ENCODE measurements at places on chromosomes 12 and 14.
A peak's percentile ranks its signal among the peaks of the same experiment; 100 is the strongest.

GRCh38 chr14:73217411-73217810, 19.9 kb upstream of the PAPLN start:
- DNase-seq = no peak

GRCh38 chr12:89863493-89863938, 154.9 kb upstream of the ATP2B1 start:
- DNase-seq = no peak

GRCh38 chr14:68771631-68772030, 21.2 kb downstream of the ZFP36L1 start:
- DNase-seq = peak; percentile 47

DNA sequence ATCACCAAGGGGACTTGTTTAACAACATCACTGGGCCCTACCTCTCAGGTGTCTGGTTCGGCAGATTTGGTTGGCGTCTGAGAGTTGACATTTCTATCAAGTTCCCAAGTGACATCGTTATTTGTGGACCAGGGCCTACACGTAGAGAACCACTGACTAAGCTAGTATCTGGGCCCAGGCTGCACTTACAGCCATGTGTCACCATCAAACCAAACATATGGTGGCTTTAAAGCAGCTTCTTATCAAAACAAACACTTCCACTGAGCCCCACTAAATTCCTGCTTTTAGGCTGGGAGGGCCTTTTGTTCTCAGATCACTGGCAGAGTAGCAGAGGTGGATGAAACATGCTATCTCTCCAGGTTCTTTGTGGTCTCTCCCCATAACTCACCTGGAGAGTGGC, 220.5 kb downstream of the PELI2 start:
- no peak for DNase-seq

- DNase-seq = peak; percentile 91
These were observed 40.1 kb downstream of the SMIM41 start for GRCh38 chr12:52119398-52120254.

DNA sequence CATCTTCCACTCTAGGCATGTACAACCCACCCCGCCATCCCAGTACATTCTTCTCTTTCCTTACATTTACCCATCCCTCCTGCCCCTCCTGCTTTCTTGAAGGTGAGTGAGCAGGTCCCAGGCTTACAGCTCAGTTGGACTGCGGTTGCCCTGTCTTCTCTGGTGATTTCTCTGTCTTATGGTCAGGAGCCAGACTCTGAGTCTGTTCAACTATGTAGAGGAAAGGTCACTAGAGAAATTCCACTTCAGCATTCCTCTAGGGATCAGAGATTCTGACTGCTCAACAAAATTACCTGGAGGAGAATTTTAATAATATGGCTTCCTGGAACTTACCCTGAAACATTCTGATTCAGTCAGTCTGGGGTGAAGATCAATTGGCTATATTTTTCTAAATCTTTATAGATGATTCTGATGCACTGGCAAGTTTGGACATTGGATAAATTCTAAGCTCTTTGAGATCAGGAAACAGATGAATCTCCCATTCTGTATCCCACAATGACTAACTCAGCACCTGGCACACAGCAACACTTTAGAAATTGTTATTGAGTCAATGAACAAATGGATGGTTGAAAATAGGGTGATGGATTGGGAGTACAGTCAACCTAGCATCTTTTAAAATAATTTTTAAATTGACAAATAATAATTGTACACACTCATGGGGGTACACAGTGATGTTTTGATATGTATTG, 128.6 kb upstream of the HIF1A start:
- no peak for DNase-seq

GRCh38 chr12:85275374-85275773, 4.6 kb upstream of the ALX1 start:
- DNase-seq = no peak

DNA sequence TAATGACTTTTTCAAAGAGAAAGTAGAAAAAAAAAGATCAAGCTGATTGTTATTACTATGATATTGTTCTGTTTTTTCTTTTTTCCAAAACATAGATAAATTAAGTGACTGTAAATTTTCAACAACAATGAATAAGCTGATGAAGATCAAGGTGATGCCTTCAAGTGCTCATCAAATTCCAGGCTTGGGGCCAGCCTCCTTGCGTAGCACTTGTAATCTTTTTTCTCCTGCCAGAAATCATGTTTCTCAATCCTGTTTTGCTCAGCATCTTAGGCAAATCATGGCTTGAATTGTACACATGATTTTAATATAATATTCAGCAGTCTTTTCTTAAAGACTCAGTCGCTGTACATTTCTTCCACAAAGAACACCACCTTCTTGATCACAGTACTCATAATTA, 333.2 kb downstream of the NPAS3 start:
- DNase-seq = no peak

DNA sequence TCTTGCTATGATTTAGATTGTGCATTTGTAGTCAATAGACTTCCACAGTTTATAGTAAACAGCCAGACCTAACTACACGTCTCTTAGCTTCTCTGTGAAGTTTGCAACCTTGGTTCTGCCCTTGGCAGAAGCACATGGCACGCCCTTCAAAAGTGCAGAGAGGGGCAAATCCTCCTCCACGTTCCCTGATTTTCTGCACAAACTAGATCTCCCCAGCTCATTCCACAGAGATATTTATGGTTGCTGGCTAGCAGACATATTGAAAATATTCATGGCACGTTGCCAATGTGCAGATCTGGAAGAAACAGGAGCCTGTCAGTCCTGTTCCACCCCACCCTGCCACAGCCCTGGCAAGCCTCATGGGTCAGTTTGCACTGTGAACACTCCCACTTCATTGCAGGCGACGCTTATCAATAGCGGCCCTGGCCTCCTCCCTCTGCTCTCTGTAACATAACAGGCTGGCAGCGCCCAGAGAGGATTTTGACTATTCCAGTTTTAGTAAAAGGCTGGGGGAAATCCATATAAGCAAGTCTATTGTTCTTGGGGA, 6.5 kb upstream of the LGALS3 start:
- no peak for DNase-seq

GRCh38 chr12:102510463-102510862, 30.1 kb upstream of the IGF1 start:
- DNase-seq = no peak

DNA sequence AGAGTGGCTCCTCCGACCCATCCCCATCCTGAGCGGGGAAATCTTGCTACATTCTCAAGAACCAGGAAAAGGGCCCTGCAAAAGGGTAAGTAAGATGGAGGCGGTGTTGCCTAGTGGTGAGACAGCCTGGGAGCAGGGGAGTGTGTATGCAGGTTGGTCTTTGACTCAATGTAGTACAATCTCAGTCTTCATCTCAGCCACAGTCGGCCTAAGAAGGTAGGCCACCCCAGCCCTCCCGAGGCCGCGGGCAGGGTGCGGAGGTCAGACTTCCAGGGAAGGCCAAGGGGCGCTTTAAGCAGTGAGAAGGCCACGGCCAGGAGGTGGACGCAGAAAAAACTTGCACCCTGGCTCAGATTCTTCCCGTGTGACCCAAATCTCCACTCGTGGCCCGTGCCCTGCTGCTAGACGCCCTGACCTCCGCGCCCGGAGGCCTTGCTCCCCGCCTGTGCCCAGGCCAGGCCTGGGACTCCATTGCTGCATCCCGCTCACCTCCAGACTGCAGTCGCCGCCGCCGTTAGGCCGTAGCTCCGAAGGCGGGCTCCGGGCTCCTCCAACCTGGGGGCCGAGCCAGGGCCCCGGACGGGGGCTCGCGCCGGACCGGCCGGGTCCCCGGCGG, 435 bp downstream of the FOXM1 start:
- DNase-seq = peak; percentile 48

DNA sequence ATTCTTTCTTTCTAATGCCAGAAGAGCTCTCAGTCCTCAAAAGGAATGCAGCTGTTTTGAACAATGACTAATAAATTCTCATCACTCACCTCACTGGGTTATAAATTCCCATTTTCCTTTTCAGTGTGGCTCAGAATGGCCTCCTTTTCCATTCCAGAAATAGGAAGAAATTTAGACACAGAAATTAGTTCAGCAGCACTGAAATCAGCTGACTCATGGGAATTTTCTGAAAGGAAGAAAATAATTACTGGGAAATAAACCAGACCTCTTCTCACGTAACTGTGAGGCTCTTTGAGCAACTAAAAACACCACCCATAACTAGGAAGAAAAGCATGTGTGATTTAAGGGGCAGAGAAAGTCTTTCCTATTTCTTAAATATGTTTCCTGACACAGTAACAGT, 23.8 kb downstream of the CD163 start:
- DNase-seq = no peak

GRCh38 chr12:58919231-58920101, 838 bp downstream of the LRIG3 start:
- peak; percentile 19 for DNase-seq

GRCh38 chr12:110371408-110372055, 32.0 kb downstream of the ANAPC7 start:
- DNase-seq = no peak

DNA sequence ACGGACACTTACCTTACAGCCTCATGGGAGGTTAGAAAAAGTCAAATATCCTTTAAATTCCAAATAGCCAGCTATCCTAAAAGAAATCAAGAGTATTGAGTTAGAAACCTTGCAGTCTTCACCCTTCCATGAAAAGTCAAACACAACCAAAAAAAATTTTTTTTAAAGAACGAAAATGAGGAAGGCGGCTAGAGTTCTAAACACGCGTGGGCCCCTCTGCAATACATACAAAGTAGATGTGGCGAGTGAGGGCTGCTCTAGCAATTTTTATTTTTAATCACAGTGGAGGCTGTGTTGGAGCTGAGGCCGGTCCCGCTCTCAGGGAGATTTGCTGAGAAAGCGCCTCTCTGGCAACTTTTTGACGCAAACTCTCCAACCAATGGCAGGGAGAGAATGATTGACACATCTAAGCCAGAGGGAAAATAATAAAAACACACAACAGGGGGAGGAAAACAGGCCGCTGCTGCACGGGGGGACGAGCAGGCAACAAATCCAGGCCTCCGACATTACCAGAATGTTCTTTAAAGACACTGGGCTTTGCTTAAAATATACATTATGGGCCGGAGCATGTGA, at the start of gene OTX2:
Gene OTX2, minus strand, starts transcription at position 333 of the 573 bp plus-strand sequence. CDS start 5,023 bp downstream, outside the sequence.
- DNase-seq = no peak

DNA sequence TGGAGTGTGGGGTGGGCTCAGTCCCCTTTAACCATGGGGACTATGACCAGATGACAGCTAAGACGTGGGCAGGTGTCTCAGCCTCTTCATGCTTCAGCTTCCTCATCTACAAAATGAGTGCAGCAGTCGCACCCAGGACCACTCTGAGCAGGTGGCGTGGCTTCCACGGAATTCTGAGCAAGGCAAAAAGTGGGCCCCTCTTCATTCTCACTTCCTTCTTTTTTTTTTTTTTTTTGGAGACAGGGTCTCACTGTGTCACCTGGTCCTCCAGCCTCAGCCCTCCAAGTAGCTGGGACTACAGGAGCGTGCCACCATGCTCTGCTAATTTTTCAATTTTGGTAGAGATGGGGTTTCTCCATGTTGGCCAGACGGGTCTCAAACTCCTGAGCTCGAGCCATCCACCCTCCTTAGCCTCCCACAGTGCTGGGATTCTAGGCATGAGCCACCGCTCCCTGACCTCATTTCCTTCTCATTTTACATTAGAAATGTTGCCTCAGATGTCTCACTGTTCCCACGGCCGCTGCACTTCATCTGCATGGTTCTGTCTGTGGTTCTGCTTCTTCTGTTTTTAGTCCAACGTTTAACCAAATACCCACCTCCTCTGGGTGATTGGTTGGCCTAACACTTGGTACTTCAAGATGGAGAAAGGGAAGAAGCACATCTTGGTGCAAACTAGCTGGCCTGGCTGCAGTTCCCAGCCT, 41.3 kb upstream of the BCL7A start:
- DNase-seq = no peak

DNA sequence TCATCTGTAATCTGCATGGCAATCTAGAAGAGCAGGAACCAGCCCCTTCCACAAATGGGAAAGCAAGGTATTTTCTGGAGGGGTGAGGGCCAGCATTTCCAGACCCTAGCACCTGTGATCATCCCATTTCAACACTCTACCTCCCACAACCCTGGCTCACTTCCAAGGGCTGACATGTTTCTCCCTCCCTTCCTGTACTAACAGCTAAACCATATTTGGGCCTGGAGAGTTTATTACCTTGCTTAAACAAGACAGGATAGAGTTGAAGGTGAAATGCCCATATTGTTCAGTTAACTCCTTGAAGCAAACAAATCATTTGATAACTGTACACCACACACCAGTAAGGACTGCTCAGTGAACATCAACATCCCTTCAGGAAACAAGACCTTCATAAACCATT, 158.4 kb downstream of the PPM1H start:
- no peak for DNase-seq

DNA sequence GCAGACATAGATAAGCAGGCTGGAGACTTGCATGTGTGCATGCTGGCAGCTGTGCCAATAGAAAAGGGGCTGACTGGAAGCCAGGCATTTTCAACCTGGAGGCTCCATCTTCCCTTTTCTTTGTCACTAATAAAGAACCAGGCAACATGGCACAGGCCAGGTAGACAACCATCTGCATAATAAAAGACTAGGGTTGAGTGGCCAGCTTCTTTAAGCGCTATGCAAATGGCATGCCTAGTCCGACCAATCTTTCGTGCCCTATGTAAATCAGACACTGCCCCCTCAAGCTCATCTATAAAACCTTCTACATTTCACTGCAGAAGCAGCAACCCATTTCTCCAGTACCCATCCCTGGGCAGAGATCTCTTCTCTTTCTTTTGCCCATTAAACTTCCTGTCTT, 4.6 kb upstream of the KLRC1 start:
- no peak for DNase-seq

GRCh38 chr12:1474041-1474573, 120.3 kb downstream of the FBXL14 start:
- DNase-seq = no peak

DNA sequence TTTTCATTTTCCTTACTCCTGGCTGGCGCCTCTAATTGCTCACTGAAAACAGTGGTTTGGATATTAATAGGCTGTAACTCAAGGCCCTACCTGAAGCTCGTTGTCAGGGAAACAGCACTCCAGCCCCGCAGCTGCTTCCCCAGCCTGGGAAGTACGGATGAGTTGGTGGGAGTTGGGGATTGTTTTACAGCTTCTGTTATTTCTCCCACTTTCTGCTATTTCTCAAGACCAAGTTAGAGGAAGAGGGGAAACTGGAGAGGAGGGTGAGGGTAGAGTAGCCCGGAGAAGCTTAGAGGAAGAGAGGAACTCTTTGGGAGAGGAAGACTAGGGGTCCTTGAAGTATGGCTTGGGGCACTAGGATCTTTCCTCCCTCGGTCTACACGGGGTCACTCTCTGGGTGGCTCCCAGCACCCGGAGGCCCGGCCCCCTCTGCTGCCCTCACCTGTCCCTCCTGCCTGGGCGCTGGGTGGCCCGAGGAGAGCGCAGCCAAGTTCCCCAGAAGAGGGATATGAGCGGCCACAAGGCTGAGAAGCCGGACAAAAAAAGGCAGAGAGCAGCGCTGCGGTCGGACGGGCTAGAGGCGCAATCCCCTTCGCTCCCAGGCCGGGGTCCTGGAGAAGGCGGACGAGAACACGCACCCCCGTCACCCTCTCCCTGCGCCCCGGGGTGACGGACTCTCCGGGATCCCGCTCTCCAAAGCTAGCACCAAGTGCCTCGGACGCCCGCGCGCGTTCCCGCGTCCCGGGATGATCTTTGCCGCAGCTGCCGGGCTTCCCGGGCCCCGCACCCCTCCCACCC, 671 bp downstream of the SPTB start:
- DNase-seq = no peak

- DNase-seq = no peak
These were observed 444.1 kb upstream of the TMEM132C start for GRCh38 chr12:127822809-127823411.

Measured in right lobe of liver (tissue), 6 donors.